EH (cell line): ENCODE measurements at places on chromosomes 1 and 21.

DNA sequence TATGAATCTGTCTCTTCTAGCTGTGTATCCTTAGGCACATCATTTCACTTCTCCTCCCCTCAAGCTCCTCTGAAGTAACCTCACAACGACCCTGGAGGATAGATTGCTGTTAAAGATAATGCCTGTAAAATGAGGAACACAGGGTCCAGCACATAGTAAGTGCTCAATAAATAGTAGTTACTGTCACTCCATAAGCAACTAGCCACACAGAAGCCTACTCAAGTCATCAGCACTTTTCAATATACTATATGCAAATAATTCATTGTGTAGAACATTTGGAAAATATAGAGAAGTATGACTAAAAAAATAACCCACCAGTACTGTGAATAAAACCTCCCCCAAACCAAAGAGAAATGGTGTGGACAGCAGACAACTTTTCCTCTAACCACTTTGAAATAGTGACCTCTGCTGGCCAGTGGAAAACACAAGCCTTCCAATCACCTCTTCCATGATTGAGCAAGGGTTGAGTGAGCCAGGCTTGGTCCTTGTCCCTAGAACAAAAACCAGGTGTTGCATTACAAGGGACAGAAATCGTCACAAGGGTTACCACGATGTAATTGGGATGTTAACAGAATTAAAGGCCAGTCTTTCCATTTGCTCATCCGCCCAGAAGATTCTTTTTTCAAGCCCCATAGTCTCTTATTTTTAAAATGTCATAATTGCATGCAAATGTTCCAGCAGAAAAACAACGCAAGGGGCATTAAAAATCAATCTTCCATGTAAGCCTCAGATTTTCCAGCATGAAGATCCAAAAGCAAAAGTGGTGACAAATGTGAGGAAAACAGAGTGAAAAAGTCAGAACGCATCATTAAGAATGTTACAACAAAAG, 15.7 kb upstream of the GLIS1 start:
- peak; percentile 79 for DNase-seq

DNA sequence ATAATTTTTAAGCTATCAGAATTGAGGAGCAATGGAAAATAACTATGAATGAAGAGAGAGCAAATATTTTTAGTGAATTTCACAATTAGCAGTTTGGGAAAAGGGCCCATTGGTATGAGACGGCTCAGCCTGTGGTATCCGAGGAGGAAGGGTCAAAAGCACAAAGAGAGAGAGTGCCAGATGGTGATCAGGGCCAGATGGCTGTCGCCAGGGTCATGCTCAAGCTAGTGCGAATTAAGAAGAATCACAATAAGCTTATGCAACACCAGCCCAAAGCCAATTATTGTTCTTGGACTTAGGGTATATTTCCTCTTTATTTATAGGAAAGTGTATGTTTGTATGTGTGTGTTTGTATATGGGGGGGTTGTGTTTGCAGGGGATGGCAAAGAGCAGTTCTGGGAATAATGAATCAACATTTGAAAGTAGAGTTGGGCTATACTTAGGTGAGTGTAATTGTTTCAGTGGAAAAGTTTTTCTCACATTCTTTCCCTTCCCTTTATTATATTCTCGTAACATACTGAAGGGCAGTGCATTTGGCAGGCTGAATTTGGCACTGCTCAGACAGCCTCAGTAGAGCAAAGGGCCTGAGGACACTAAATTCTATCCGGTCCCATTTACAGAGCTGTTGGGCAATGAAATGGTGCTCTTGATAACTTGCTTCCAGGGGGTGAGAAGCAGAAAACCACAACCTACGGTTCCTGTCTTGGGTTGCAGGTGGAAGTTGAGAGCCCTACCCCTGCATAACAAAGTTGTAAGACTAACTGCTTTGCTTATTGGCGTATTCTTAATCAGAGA, 19.5 kb upstream of the DDR2 start:
- DNase-seq, result peak; percentile 70

DNA sequence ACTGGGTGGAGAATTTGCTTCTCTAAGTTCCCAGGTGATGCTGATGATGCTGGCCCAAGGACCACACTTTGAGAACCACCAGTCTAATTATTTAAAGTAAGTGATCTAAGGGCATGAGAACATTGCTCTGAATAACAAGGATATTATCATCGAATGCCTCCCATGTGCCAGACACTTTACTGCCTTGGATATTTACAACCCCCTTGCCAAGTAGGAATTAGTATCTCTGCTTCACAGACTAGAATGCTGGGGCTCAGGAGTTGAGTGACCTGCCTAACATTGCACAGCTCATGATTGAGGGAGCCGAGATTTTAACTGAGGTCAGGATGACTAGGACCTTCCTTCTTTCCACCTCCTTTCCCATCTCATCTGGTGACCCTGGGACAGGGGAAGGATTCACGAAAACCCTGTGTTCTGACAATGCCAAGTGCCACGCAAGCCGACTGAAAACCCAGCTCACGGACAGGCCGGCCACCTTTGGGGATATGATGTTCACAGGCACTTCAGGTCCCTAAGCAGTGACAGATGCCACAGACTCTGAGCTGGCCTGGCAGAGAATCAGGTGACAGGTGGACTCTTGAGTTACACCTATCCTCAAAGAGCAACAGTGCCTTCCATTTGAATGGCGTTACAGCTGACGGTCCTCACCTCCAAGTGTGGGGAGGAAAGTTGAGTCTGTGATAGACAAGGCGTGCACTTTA, 230.7 kb downstream of the TOMM20 start:
- DNase-seq, result no peak

- DNase-seq, result no peak
Measured at GRCh38 chr1:41015897-41016470, 5.5 kb downstream of the SLFNL1 start.

DNA sequence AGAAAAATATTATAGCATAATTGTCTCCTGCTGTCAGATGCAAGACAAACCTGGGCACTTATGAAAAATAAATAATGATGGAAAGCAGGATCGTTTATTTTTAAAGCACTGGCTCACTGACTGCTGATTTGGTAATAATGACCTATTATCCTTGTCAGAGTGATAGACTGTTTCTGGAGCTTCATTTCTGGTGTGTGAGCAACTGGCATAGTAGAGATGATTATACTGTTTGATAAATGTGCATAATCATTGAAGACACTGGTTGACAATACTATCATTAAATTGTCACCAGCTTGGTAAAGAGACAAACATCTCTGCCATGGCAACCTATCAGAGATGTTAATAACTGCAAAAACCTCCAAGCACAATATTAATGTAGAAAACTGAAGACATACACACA, 179.9 kb upstream of the ZNF644 start:
- DNase-seq, result no peak

GRCh38 chr1:205577874-205578658, 53.7 kb downstream of the ELK4 start:
- no peak for DNase-seq

DNA sequence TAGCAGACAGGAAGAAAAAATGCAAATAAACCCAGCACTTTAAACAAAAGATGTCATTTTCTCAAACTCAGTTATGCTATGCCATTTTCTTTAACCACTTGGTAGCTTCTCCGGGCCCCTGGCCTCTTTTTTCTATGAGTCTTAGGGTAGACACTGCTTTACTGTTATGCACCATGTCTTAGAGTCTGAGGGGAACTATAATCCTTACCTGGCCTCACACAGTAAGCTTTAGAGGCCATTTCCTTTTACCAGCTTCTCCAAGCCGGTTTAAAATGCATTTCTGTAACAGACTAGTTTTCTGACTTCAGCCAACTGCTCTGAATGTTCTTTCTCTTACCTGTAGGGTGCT, 73.7 kb upstream of the EDEM3 start:
- DNase-seq, result no peak

- DNase-seq, result no peak
Measured at GRCh38 chr1:83060651-83061390, 938.1 kb downstream of the TTLL7 start.

GRCh38 chr1:31476891-31477846, 64.2 kb downstream of the SERINC2 start:
- DNase-seq, result peak; percentile 48

GRCh38 chr1:197126691-197127090, 19.8 kb downstream of the ASPM start:
- DNase-seq, result no peak

- DNase-seq, result no peak
Measured at GRCh38 chr1:15610167-15610566, 7.1 kb upstream of the DDI2 start.
